Germinal center (tissue), 1 donor: ENCODE measurements at places on chromosomes 1 and 21.
A peak's percentile ranks its signal among the peaks of the same experiment; 100 is the strongest.

GRCh38 chr1:228391411-228392020 lies 15.1 kb downstream of the TRIM11 start:
- DNase-seq = no peak

DNA sequence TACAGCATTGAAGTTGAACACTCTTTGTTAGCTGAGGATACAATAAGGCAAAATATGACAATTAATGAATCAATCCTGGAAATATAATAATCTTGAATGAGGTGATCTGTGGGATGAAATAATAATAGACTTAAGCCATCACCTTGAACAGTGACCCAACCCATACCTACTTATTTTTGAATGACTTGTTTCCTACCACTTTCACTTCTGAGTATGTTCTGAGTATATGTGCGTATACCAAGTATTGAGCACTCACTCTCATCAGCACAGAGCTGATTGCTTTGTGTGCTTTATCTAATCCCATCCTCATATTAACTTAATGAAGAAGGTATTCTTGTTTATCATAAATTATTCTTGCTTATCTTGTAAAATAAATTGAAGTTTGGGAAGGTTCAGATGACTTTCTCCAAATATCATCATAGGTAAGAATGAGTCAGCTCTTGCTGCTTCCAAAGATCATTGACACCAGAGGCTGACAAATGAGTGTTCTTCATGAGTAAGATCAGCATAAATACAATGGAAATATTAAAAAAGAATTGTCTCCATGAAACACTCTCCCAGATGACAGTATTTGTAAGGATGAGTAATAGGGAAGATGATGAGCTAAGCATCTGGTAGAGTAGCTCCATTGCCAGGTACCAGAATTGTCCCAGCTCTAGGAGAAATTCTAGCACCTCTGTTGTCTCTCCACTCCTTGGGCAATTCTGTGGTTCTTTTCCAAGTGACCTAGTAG lies 198.1 kb upstream of the KIAA0040 start:
- no peak for DNase-seq

- peak; percentile 36 for DNase-seq
Measured at GRCh38 chr1:59506952-59507351, 210.1 kb downstream of the FGGY start.

DNA sequence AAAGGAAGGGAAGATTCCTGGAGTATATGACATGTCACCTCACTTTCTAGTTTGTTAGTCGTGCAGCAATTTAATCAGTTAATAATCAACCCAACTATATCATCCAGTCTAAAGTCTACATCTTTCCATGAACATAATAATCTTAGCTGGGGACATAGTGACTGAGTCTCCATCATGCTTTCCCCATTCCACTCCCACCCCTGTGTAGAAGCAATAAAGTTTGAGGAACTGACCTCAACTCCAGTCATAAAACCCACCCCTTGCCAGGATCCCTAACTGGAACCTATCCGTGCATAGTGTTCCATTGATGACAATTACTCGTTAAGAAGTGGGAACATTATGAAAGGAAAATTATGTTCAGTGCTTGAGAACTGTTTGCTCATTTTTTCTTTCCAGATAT lies 48.9 kb upstream of the MROH9 start:
- no peak for DNase-seq

DNA sequence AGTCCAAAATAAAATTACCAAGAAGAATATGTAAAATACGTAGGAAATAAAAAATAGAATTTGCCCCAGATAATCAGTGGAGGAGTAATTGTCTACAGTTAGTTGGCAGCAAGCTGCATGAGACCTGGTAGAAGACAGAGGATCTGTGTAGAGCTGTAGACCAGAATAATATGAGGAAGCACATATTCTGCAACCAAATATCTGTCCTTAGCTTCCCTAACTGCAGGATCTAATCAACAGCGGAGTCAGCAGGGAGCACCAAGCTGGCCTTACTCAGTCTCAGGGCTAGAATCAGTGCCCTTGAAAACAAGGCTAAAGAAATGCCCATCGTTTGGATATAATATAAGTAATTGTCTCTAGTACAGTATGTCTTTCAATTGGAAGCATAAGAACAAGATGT lies 6.1 kb upstream of the GCSAML start:
- DNase-seq = no peak

DNA sequence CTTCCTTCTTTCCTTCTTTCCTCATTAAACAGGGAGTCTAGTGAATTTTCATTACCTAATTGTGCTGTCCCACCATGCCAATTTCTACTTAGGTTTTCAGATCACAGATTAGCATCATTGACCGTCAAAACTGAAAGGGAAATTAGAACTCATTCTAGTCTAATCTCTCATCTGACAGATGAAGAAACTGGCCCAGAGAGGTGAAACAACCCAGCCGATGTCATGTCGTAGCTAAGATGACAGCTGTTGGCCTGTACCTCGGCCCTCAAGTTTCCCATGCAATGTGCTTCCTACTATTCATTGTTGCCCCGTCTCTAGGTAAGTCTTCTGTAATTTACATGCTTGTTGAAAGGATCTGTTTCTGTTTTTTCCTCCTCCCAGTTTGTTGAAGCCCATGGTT lies 128.2 kb upstream of the KIAA0040 start:
- DNase-seq = no peak

GRCh38 chr1:224670506-224670905 lies 54.4 kb downstream of the CNIH3 start:
- no peak for DNase-seq

DNA sequence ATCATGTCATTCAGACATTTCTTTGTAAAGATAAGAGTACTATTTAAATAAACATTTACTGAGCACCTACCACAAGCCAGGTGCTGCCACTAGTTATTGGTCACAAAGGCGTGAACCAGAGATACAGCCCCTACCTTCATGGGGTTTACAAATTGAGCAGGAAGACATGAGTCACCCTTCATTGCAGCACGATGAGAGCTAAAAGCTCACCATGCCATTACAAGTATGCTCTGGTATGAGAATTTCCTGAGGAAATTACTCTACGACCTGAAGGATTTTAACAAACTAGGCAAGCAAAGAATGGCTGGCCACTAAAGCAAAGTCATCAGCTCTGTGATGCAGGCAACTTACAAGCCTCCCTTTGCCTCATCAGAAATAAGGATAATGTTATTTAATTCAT lies 346.8 kb downstream of the BRINP2 start:
- no peak for DNase-seq

DNA sequence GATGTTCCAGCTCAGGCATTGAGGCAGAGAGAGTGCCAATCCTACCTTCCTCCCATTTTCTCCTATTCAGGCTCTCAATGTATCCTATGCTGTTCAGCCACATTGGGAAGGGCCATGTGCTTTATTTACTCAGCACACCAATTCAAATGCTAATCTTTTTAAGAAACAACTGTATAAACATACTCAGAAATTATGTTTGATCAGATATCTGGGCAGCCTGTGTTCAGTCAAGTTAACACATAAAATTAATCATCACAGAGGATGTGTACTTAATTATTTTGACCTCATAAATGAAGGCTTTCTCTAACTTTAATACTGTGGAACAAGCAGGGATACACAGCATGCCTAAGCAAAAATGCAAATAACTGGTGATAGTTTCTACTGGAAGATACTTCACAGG lies 149.8 kb downstream of the NCAM2 start:
- no peak for DNase-seq

GRCh38 chr1:176315519-176316220 lies 108.6 kb upstream of the COP1 start:
- no peak for DNase-seq

- DNase-seq = no peak
Measured at GRCh38 chr1:99004254-99004860, 304 bp downstream of the PLPPR5 start.

GRCh38 chr1:239386453-239387303 lies at the start of gene CHRM3:
TSS of gene CHRM3 (plus strand) at chr1:239386568. CDS start at chr1:239907452, 520,884 bp downstream.
- no peak for DNase-seq

- DNase-seq = no peak
Measured at GRCh38 chr1:22579541-22580155, 16.4 kb downstream of the EPHA8 start.

DNA sequence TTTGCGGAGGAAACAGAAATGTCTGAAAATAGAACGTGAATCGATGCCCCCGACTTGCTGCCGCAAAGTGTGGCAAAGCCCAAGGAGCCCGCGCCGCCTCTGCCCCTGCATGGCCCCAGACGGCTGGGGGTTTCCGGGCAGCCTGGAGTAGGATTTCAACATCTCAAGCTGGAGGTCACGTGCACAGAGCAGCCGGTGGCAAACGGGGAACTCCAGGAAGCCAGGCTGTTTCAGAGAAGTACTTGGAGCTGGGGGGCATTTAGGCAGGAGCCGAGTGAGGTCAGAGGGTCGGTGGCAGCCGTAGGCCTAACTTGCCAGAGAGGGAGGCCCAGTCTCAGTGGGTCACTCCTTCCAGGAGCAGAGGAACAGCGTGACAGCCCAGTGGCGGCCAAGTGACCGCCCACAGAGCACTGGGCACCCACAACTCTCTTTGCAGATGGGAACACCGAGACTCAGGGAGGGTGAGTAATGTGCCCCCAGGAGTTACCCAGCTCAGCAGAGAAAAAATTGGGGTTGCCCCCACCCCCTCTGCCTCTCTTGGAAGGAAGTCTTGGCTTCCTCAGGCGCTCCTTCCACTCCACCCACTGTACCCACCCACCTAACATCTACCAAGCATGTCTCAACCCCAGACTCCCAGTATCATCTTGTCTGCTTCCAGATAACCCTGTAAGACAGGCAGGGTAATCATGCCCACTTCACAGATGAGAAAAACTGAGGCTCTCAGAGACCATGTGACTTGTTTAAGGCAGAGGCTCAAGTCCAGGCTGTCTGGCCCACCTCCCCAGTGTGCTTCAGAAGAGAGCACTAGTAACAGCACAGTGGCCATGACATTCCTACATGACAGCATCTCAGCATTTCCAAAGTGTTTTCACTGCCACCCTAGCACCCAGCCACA lies 179.4 kb downstream of the HIVEP3 start:
- DNase-seq = peak; percentile 77

- no peak for DNase-seq
Measured at GRCh38 chr1:119764220-119764619, 4.5 kb downstream of the HMGCS2 start.

- DNase-seq = no peak
Measured at GRCh38 chr1:54607821-54608565, 15.3 kb downstream of the FAM151A start.

- no peak for DNase-seq
Measured at GRCh38 chr1:9230869-9231533, 3.6 kb upstream of the H6PD start.

- DNase-seq = no peak
Measured at GRCh38 chr1:239422818-239423217, 36.5 kb downstream of the CHRM3 start.

GRCh38 chr1:88661188-88661587 lies 22.9 kb upstream of the PKN2 start:
- no peak for DNase-seq

DNA sequence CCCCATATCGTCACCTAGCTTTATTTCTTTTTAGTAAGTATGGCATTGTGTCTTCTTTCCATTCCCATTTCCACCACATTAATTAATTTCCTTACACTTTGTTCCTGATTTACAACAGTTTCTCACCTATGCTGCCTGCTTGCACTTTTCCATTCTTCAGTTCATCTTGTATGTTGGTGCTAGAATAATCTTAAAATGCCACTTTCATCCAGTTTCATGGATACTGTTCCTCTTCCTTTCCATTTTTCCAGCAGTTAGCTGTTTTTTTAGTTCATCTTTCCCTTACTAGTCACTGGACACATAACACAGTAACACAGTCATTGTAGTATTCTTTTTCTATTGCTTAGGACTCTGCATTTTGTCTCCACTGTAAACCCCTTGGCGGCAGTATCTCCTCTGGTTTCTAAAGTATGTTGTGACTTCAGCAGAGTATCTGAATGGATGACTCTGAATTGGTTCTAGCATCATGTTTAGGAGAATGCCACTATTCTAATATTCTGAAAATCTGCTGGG lies 2.1 kb downstream of the CDC7 start:
- no peak for DNase-seq

DNA sequence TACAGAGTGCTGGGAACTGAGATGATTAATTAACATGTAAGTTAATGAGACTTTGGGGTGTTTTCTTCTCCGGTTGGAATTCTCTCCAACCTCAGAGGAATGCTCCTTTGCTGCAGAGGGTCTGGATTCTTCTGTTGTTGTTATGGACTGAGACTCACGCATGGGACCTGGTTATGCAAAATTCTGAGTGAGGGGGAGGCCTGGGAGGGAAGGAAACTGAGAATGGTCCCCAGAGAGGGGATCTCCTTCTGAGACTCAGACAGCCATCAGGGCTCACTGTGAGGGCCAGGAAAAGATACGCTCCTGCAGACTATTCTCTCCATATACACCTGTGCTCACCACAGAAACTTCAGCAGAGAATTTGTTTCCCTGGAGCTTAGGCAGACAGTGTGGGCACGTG lies 56.3 kb downstream of the HTR6 start:
- no peak for DNase-seq

DNA sequence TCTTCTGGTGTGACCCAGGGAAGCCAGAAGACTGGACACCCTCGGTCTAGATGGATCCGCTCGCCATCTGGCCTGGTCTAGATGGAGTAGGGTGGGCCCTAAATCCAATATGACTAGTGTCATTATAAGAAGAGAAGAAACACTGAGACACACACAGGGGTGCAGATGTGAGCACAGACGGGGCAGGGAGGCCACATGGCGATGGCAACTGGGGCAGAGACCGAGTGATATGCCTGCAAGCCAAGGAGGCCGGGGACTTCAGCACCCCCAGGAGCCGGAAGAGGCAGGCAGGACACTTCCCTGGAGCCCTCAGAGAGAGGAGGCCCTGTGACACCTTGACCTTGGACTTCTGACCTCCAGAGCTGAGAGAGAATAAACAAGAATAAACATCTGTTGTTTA lies 5.6 kb upstream of the TFF3 start:
- DNase-seq = no peak

GRCh38 chr21:44090325-44090724 lies 16.9 kb upstream of the PWP2 start:
- DNase-seq = peak; percentile 38

DNA sequence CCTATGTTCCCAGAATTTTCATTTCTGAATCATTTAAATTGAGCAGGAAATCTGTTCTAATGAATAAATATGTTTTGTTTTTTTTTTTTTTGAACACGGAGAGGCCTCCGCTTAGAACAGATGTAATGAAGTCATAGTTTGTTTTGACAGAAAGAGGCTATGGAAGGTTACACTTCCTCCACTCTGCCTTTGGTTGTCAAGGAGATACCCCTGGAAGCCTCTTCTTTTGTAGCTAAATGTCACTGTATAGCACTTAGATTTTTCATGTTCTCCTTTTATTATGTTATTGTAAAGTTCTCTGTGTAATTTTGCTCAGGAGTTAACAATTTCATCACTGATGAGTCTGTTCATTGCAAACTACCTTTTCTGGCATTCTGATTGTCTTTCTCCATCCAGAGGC lies 22.7 kb upstream of the GNG12 start:
- DNase-seq = no peak

- DNase-seq = no peak
Measured at GRCh38 chr1:102098081-102098480, 101.4 kb upstream of the OLFM3 start.

DNA sequence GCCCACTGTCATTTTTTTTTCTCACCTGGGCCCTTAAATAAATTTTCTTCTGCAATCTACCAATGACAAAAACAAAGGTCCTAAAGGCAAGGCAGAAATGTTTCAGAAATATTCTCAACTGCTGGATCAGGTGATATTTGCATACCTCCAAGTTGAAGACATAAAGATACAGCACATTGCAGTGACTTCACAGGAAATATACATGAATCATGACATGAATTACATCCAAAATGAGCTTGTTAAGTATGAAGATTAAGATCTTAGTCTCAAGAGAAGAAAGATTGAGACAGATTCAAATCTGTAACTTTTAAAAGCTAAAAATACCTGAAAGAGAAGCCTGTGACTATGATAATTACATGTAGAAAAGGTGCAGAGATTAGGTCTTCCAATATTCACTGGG lies 207.8 kb downstream of the SIPA1L2 start:
- no peak for DNase-seq

GRCh38 chr1:228937851-228938536 lies 202.7 kb downstream of the RHOU start:
- no peak for DNase-seq
